Vagina (tissue), 2 donors: ENCODE measurements at places on chromosomes 4 and X.

- H3K27me3 ChIP-seq: no peaks in the 10 kb centered on the region
- no peaks in the 10 kb centered on the region for H3K36me3 ChIP-seq
- no peaks in the 10 kb centered on the region for H3K4me1 ChIP-seq
- no peak overlapping the region for H3K27ac ChIP-seq
- no peak overlapping the region for H3K4me3 ChIP-seq
Observed at GRCh38 chrX:148466292-148466691, 34.1 kb upstream of the AFF2 start.

GRCh38 chrX:70488856-70489255 is 44.2 kb downstream of the DLG3 start:
- H3K27me3 ChIP-seq: no peaks in the 10 kb centered on the region
- H3K4me1 ChIP-seq: no peaks in the 10 kb centered on the region
- no peaks in the 10 kb centered on the region for H3K36me3 ChIP-seq

DNA sequence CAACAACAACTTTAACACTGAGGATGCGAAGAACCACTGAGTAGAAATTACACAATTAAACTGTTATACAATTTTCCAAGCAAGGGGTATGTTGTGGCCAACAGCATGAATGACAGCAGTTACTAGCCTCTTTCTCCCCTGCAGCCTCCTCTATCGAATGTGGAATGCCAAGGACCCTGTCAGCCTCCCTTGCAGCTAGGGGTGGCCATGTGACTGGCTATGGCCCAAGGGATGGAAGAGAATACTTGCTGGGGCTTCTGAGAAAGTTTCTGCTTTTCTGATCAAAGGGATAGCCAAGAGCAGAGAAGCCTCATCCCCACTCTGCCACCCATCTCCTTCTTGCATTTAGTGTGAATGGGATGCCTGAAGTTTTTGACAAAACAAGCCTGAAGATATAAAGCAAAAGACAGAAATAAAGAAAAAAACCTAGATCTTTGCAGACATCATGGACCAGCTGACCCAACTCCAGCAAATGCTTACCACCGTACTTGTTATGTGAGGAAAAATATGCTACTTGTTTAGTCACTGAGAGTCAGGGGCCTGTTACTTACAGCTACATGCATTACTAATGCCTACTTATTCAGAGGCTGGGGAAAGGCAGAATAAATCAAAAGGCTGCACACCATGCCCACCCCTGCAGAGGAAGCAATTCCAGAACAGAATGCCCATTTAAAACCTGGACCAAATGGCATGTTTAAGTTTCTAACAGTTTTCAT is 32.0 kb downstream of the DCTD start:
- no peaks in the 10 kb centered on the region for H3K27me3 ChIP-seq
- no peak overlapping the region for H3K4me3 ChIP-seq
- H3K36me3 ChIP-seq: peaks cover 15% of the 10 kb centered on the region
- no peak for DNase-seq
- H3K27ac ChIP-seq: no peak overlapping the region

- no peak for DNase-seq
- H3K4me1 ChIP-seq: no peaks in the 10 kb centered on the region
- H3K27me3 ChIP-seq: no peaks in the 10 kb centered on the region
- no peak overlapping the region for H3K4me3 ChIP-seq
Observed at GRCh38 chr4:22522206-22522605, 6.3 kb upstream of the ADGRA3 start.

DNA sequence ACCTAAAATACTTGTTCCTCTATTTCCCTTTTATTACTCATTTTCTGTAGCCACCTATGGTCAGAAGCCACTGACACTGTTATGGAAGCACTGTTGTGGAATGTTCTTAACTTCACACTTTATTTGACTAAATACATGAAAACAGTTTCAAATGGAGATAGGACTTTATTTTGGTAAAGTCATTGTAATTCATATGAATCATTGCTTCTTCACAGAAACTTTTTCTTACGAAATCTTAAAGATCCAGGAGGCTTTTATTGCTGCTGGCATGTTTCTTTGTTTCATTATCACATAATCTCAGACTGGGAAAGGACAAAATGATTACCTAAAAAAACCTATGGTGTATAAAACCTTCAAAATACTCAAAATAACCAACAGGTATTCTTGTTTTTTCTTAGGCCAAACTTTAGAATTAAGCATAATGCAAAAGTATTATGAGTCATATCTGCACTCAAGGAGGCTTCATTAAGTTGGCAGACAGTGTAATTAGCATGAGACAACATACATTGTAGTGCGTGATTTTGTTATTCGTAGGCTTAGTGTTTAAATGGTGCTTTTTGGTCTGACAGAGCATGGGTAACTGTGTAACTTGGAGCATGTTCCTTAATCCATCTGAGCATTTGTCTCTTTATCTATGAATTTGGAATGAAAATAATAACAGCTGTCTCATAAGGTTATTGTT is 58.0 kb downstream of the SH3BGRL start:
- no peak overlapping the region for H3K27ac ChIP-seq
- H3K4me1 ChIP-seq: peaks cover 6% of the 10 kb centered on the region
- no peak for DNase-seq
- H3K27me3 ChIP-seq: no peaks in the 10 kb centered on the region
- no peak overlapping the region for H3K4me3 ChIP-seq

- H3K27ac ChIP-seq: no peak overlapping the region
- H3K4me1 ChIP-seq: no peaks in the 10 kb centered on the region
- no peaks in the 10 kb centered on the region for H3K36me3 ChIP-seq
- no peak overlapping the region for H3K4me3 ChIP-seq
Observed at GRCh38 chr4:68712207-68712606, 41.8 kb upstream of the UGT2B15 start.

DNA sequence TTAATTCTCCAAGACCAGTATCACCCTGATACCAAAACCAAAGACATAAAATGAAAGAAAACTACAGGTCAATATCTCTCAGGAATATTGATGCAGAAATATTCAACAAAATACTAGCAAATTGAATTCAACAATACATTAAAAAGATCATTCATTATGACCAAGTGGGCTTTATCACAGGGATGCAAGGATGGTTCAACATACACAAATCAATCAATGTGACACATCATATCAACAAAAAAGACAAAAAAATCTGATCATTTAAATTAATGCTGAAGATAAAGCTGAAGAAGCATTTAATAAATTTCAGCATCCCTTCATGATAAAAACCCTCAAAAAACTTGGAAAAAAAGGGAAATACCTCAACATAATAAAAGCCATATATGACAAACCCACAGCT is 341.4 kb downstream of the GUCY2F start:
- H3K27ac ChIP-seq: no peak overlapping the region
- DNase-seq: no peak
- no peak overlapping the region for H3K4me3 ChIP-seq
- no peaks in the 10 kb centered on the region for H3K27me3 ChIP-seq
- H3K4me1 ChIP-seq: no peaks in the 10 kb centered on the region
- H3K36me3 ChIP-seq: no peaks in the 10 kb centered on the region

DNA sequence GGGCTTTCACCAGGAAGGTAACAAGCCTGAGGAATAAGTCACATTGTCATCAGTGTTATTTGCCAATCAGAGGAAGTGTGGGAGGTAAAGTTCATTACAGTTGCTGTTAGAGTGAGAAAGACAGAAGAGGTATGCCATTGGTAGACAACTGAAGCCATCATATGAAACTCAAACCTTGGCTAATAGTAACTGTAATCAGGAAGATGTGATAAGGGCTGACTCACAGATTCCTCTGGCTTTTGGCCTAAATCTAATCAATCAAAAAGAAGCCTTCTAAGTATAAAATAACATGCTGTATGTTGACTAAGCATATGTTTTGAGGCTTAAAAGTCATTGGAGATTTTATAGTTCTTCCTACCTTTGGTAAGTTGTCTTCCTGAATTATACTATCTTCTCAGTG is 242.8 kb downstream of the PCDH7 start:
- no peaks in the 10 kb centered on the region for H3K27me3 ChIP-seq
- H3K4me1 ChIP-seq: no peaks in the 10 kb centered on the region
- DNase-seq: no peak
- H3K4me3 ChIP-seq: no peak overlapping the region

DNA sequence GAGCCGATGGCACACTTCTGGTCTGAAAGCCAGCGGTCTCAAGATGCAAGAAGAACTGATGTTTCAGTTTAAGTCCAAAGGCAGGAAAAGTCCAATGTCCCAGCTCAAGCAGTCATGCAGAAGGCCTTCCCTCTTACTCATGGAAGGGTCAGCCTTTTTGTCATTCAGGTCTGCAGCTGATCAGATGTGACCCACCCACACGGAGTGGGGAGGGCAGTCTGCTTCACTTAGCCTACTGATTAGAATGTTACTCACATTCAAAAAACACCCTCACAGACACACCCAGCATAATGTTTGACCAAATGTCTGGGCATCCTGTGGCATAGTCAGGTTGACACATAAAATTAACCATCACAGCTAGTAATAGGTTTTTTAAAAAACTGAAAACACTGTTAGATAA is 6.6 kb downstream of the HCCS start:
- H3K4me3 ChIP-seq: no peak overlapping the region
- no peaks in the 10 kb centered on the region for H3K27me3 ChIP-seq
- peaks cover 4% of the 10 kb centered on the region for H3K4me1 ChIP-seq
- no peaks in the 10 kb centered on the region for H3K36me3 ChIP-seq
- no peak for DNase-seq

DNA sequence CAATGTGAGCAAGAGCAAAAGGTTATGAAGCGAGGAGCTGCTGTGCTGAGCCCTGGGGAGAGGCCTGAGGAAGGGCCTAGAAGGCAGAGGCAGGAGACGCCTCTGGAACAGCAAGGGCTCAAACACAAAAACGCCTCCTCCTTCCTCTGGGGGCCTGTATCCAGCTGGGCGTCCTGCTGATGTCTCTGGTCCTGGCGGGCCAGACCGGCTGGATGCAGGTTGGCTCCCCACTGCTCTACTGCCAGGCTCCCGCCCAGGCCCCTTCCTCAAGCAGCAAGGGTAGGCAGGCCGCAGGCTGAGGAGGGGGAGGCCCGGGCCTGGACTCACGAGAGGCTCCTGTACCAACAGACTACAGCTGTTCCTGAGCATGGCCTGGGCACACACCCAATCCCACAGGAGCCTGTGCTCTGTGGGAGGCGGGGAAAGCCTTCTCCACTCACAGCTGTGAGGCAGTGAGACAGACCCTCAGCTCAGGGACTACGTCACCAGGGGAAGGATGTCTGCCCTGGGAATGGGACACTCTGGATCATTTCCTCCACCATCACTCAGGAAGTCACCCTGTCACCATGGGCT is 2.3 kb downstream of the HAUS7 start:
- H3K27ac ChIP-seq: no peak overlapping the region
- H3K4me3 ChIP-seq: no peak overlapping the region
- no peaks in the 10 kb centered on the region for H3K27me3 ChIP-seq

DNA sequence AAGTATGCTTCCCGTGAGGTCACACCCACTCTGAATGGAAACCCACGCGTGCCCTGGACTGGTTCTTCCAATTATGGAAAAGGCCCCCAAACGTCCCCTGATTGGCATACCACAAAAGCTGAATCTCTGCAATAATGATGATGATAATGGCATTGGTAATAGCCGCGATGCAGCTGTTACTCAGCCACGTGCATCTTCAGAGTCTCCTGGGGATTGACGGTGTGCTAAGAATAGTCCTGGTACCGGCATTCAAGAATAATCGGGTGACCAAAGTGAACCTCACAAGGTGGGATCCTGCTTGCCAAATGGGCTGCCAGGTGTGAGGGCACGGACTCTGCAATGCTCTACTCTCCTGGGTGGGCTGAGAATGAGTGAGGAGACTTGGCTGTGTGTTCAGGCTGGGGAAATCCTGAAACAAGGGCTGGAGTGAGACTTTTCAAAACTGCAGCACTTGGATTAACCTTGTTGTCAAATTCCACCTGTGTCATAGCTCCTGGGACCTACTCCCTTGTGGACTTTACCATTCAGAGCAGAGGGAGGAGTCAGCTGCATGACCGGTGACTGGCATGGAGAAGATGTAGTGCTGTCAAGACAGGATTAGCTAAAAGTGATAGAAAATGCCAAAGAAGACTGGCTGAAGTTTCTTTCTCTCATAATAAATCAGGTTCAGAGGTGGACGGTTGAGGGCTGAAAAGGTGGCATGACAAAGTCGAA is 615.4 kb downstream of the MID1IP1 start:
- no peak overlapping the region for H3K4me3 ChIP-seq
- no peaks in the 10 kb centered on the region for H3K27me3 ChIP-seq
- H3K36me3 ChIP-seq: no peaks in the 10 kb centered on the region

DNA sequence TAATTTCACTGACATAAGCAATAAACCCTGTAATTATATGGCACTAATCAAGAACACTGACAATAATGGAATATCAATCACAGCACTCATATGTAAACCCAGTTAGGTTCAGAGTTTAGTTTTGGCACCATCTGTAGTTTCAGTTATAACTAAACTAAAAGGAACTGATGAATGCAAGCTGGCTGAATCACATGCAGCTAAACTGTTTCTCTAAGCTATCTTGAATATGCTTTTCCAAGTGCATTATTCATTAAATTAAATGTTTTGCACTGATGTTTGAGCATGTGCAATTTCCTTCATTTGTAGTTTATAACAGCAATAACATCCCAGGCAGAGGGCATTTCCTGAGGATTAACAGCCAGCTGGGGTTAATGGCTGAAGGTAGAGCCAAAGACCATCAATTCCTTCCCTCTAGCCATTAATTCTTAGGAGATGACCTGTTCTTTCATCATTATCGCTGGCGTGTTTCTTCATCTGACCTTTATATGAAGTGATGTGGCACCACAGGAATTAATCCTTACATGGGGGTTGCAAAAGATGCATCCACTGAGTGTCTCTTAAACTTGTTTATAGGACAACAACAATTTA is 562.8 kb upstream of the IGFBP7 start:
- no peak overlapping the region for H3K27ac ChIP-seq
- no peaks in the 10 kb centered on the region for H3K36me3 ChIP-seq
- no peaks in the 10 kb centered on the region for H3K4me1 ChIP-seq
- H3K27me3 ChIP-seq: no peaks in the 10 kb centered on the region
- H3K4me3 ChIP-seq: no peak overlapping the region
- DNase-seq: no peak

DNA sequence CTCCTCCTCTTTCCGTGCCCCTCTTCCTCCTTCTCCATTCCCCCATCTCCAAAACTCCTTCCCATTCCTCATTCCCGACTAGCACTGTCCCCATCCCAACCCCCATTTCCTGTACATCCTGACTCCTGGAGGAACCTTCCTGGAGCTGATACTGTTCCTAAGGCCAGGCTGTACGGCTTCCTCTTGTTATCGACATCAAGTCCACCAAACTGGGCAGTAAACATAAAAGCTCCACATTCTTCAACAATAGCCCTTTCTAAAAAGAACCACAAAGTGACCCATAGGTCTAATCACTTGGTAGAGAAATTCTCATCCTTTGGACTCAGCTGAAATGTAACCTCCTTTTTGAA is 22.9 kb downstream of the AWAT2 start:
- no peak overlapping the region for H3K27ac ChIP-seq
- H3K27me3 ChIP-seq: no peaks in the 10 kb centered on the region
- no peak for DNase-seq

GRCh38 chrX:34881671-34882070 is 60.9 kb upstream of the FAM47B start:
- H3K27me3 ChIP-seq: no peaks in the 10 kb centered on the region
- H3K36me3 ChIP-seq: no peaks in the 10 kb centered on the region
- DNase-seq: no peak
- no peak overlapping the region for H3K4me3 ChIP-seq
- no peaks in the 10 kb centered on the region for H3K4me1 ChIP-seq
